ENCODE measurements at places on chromosomes 3 and 15.

DNA sequence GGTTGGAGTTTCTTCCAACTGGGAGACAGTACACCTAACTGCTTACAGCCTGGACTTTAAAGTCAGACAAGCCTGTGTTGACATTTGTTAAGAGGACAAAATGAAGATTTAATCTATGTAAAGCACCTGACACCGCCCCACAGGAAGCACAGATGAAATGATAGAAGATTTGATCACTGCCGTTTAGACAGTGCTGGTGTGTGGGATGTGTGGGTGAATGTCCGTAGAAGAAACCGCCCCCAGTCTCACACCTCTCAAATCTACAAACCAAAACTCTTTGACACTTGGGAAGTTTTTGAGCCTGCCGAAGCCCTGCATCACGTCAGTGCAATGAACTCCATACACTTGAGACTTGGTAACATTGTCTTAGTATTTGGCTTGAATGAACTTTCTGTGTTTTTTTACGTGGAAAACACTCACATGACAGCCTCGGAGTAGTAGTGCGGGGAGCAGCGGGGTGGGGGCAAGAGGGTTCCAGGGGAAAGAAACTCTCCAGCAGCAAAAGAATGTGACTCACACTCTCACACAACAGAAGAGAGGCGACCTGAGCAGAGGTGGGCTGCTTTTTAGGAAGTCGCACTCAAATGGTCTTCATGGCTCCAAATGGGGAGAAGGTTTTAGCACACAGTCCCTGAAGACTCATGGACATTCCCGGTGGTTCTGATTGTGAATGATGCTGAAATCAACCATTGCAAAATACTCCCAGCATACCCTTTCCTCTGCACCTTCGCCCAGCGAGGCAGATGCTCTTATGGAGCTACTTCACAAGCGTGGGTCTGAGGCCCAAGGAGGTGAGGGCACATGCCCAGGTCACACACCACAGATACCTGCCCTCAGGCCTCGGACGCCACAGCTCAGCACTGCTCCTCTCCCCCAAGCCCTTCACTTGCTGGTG lies 79.2 kb downstream of the SRGAP3 start:
- no peak for DNase-seq

GRCh38 chr15:25220834-25221233 lies 218.0 kb downstream of the UBE3A start:
- DNase-seq: no peak

DNA sequence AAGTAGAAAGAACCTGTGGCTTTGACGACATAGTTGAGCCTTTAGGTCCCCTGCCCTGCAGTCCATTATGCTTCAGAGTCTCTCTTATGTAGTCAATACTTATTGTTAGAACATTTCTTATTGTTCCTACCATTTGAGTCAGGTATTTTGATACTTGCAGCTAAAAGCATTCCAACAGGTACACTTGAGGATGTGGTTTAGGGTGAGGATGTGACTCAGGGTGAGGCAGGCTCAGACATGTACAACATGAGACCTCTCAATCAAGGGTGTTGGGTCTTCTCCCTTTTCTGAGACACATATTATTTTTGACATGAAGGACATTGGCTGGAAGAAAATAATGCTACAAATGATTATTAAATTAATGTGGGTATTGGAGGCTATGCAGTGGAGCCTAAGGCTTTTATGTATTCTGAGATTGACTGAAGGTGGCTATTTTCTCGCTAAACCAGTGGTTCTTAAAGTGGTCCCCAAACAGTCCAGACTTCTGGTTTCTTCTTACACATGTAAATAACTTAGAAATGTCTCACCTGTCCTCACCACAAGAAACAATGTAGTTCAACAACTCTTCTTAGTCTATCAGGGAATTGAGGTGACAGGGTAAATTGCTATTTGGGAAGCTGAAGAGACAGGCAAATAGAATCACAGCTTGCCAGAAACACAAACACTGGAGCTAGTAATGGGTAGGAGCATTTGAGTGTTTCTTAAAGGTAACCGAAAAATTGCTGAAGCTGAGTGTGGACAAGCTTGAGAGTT lies 135.5 kb upstream of the ZPLD1 start:
- no peak for DNase-seq

GRCh38 chr3:183577346-183577745 lies 21.8 kb upstream of the KLHL6 start:
- DNase-seq: no peak

DNA sequence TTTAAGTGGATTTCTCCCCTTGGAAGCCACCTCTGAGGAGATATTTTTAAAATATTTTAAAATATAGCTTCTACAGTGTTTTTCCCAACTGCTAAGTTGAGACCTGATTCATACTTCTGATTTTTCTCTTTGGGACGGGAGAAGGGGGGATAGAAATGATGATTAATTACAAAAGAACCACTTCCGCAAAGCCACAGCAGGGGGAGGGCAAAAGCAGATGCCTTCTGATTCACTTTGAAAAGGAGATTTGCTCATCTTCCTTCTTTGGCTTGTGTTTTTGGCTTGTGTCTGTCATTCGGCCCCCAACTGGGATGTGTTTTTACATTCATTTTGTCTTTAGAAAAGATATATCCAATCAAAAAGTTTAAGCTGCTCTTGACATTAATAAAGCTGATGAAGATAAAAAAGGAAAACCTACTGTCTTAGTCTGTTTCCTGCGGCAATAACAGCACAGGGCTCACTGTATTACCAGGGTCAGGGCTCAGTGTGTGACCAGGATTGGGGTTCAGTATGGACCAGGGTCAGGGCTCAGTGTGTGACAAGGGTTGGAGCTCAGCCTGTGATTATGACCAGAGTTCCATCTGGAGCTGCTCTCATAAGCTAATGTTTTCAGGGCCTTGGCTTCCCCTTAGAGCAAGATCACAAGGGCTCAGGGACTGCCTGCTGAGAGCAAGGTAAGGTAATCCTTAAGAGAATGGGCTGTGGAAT lies 223.2 kb downstream of the MTHFS start:
- DNase-seq: peak; percentile 61

- no peak for DNase-seq
Observed at GRCh38 chr3:64571982-64572381, 115.8 kb downstream of the ADAMTS9 start.

DNA sequence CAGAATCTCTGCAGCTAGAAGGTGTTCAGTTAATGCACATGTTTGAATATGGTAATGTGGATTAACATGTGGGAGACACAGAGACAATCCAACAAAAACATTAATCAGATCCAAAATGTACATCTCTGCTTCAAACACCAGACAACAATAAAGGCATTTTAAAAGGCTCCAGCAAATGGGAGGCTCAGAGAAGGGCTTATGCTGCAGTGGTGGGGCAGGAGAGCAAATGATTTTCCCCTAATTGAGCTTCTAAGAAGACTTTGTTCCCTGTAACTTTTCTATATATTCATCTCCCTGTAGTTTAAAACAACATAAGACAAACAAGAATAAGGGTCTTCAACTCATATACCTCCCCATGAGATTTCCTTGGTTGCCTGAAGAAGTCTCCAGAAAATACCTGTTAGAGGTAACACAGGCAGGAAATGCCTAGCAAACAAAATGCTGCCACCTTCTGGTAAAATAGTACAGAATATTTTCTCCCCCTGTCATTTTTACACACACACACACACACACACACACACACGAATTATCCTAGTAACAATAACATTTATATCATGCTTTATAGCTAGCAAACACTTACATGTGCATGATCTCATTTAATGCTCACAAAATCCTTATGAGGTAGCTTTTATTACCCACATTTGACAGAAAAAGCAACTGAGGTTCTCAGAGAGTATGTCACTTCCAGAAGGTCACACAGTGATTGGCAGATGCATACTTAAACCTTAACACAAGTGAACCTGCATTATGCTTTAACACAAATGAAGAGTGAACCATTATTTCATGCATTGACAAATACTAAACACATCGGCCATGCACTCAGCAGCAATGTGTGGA lies 123.4 kb upstream of the MB21D2 start:
- peak; percentile 50 for DNase-seq

- DNase-seq: no peak
Observed at GRCh38 chr15:51425517-51426040, 84.1 kb downstream of the GLDN start.

DNA sequence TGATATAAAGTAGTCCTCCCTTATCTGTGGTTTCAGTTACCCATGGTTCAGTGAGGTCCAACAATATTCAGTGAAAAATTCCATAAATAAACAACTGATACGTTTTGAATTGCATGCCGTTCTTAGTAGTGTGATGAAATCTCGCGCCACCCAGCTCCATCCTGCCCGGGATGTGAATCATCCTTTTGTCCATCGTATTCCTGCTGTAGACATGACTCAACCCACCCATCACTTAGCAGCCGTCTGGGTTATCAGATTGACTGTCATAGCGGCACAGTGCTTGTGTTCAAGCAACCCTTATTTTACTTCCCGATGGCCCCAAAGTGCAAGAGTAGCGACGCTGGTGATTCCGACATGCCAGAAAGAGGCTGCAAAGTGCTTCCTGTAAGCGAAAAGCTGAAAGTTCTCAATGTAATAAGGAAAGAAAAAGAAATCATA lies 48.0 kb upstream of the MEX3B start:
- DNase-seq: peak; percentile 32

DNA sequence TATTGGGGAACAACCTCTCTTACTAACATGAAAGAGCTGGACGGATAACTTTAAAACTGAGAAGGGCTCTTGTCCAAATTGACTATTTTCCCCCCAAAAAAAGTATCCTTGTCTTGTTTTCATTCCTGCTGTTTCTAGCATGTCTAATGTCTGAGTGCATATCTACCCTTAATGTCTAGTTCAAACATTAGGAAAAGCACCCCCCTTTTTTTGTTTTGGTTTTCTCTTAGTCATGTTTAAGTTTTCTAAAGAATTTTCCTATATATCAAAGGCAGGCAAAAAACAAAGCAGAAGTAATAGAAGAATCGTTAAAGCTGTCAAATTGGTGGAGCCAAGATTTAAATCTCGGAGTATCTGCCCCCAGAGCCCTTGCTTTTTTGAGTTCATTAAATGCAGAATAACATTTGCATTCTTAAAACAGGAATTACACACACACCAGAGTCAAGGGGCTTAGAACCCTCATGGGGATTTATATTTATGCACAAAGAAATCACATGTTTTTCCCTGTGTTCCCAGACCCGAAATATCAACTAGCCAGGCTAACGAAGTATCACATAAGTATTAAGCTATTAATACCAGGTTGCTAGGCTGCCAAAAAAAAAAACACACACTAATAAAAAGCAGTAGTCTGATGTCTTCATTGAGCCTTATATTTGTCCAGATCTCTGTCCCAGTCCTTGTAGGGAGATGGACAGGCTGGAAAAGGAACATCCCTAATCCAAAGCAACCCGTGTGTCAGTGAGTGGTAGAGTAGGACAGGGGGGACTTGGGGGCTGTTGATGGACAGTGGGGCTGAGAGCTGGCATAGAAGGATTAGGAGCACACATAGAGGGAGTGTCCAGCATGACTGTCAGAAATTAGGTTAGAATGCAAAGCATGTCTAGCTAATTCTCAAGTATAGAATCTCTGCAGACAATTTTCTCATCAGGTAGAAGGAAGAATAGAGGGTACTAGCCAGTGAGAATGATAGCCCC lies 103.6 kb upstream of the BFSP2 start:
- no peak for DNase-seq

DNA sequence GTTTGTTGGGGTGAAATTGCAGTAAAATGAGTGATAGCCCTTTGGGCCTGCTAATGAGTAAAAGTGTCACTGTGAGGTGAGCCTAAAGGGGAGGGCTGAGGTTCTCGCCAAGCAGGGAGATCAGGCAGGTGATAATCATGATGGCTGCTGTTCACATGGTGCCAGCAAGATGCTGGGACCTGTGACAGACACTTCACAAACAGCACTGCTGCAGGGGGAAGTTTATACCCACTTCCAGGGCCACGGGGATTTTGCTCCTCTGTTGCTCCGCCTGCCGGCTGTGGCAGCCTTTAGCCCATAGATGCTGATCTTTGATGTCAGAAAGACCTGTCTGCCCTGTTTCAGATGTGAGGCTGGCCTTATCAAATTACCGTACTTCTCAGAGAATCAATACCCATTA lies 96.7 kb downstream of the SV2B start:
- DNase-seq: no peak

DNA sequence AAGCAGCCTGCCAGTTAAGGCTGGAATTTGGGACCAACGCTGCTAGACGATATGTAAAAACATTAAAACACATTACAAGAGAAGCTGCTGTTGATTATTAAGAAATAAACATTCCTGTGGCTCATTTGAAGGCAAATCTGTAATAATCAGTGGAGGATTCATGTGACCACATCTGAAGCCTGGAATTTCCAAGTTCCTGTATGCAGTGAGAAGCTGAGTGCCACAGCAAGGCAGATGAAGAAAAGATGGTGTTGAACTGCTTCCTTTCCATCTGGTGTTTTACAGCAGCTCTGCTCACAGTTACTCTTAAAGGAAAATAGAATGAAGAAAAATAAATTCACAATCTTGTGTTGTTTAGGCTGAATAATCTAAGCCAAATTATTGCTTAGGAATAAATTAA lies 139.3 kb upstream of the ROBO2 start:
- no peak for DNase-seq

GRCh38 chr3:197175503-197175902 lies 122.9 kb downstream of the DLG1 start:
- no peak for DNase-seq

DNA sequence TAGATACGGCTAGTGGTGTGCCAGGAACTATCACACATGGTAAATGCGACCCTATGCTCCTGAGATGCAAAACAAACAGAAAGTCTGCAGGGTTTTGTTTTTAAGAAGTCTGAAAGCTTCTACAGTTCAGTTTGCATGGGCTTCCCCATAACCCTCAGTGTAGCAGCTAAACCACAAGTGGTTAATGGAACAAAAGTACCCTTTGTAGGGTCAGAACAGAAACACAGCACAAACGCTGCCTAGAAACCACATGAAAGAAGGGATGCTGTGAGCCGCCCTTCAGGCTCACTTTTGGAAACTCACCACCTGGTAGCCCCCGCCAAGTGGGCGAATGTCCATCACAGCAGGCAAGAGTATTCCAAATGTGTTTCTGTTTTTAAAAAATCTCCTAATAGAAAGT lies 46.2 kb downstream of the CTDSPL start:
- DNase-seq: no peak

GRCh38 chr3:63936925-63937324 lies 24.7 kb upstream of the SCAANT1 start:
- no peak for DNase-seq

DNA sequence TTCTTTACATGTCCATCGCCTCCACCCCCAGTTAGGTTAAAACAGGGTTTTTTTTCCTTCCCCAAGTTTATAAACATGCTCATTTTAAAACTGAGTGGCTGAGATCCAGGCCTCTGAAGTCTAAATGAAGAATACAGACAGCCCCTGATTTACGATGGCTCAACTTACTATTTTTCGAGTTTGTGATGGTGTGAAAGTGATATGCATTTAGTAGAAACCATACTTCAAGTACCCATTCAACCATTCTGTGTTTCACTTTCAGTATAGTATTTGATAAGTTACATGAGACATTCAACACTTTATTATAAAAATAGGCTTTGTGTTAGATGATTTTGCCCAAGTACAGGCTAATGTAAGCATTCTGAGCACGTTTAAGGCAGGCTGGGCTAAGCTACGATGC lies 30.5 kb upstream of the GNB5 start:
- no peak for DNase-seq

DNA sequence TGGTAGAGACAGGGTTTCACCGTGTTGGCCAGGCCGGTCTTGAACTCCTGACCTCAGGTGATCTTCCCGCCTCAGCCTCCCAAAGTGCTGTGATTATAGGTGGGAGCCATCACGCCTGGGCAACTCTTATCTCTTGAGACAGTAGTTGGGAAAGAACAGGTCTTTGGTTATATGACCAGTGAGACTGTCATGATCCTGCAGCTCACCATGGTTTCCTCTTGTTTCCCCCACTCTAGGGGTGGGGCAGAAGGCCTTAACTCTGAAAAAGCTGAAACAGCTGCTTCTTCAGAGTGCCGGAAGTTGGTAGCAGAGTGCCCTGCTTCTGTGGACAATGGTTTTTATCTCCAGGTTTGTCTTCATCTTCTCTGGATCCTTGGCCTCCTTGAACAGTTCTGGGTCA lies 4.7 kb upstream of the TYRO3 start:
- no peak for DNase-seq

All from AG20443 (cell line).